ENCODE measurements at places on chromosomes 11 and 22. TPM values are rescaled to one million over a fixed set of nuclear protein-coding genes. Genes with fewer than 3 reads are reported as not detected.

DNA sequence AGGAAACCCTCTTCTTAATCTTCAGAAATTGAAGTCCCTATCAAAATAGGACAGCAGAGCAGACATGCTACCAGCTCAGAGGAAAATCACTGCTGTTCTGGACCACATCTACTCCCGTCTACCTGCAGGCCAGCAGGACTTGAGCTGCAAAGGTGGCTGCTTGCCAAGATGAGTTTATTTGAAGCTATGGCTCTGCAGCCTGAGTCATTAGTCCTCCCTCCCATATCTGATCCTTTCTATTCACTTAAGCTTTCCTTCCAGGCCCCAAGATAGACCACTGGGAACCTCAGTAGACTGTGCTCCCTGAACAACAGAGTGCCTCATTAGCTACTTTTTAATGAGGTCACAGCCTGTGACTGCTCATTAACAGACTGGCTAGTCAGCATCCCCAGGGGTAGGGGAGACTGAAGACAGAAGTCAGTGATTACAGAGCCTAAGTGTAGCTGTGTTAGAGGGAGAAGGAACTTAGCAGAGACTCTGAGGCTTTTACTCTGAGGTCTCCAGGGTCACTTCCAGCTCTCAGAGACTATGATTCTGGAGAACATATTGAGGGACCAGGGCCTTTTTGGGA lies 6.8 kb upstream of the OR10A2 start:
- no peak for DNase-seq

- no peak for DNase-seq
Measured at GRCh38 chr22:36680038-36680437, 23.5 kb downstream of the CACNG2 start.

- no peak for DNase-seq
Measured at GRCh38 chr22:42586381-42586780, 28.3 kb downstream of the POLDIP3 start.

DNA sequence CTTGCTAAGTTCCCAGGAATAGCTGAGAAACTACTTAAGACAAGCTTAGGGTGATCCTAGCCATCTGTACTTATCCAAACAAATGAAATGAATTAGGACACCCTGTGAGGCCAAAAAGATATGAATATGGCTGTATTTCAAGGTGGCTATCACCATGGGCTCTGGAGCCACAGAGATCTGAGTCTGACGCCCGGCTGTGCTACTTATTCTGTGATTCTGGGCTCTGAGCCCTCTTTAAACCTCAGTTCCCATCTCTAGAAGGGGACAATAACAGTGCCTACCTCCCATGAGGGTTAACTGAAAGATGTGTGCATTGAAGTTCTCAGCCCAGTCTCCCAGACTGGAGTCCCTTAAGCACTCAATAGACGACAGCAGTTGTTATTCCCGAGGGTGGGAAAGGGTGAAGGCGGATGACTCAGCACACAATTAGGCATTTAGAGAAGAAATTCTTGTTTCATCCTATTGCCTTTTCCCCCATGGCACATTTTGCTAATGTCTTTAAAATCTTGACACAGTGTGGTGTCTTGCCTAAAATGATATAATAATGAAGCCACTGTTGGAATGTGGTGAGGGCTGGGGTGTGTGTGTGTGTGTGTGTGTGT lies 132.5 kb downstream of the ADAMTS15 start:
- no peak for DNase-seq

DNA sequence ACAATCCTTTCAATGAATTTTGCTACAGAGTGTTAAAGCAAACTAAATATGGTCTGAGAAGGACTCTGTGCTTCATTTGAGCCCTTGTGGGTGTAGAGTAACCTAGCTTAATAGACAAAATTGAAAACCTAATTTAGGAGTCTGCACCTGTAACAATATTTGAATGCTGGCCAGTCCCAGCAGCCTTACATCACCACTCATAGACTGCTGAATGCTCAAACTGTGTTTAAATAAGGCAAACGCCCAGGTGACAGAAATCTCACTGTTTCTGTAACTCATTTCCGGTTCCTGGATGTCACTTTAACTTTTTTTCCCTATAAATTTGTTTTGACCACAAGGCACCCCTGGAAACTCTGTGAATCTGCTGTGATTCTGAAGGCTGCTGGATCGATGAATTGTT lies 45.5 kb upstream of the GLYATL1B start:
- DNase-seq: no peak

- no peak for DNase-seq
Measured at GRCh38 chr11:83744620-83745192, 458.5 kb upstream of the CCDC90B start.

- no peak for DNase-seq
Measured at GRCh38 chr11:58926695-58927094, 12.6 kb upstream of the GLYATL1 start.

GRCh38 chr11:95682552-95682951 lies 107.0 kb downstream of the FAM76B start:
- DNase-seq: peak; percentile 31

DNA sequence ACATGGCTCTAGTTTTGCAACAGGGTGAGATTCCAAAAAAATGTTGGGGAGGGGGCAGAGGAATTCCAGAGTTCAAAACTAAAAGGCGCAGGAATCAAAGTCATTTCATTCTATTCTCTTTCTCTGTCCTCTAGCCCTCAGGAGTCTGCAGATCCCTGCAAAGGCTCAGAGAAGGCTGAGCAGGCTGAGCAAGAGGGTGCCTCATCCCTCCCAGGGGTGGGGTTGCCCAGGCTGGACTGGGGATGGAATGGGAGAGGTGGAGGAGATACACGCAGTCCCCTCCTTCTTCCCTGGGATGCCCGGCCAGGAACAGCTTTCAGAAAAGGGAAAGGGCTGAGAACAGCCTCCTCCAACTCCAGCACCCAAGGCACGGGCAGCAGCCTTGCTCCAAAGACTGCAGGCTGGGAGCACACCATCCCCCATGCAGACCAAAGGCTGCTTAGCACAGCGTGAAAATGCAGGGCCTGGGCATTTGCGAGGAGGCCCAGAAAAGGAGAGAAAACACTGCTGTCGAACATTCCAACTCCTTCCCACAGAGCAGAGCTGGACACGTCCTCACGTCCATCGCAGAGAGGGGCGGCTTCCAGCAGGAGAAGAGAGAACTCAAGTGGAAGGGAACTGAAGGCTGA lies 51.8 kb downstream of the MN1 start:
- no peak for DNase-seq

Gene HORMAD2
- not detected for total RNA-seq

Gene ADAMTS15
- not detected for total RNA-seq

Gene VSTM5
- total RNA-seq: not detected

Gene TRIM49D1
- not detected for total RNA-seq

All from activated naive CD4-positive, alpha-beta T cell treated with anti-CD3 and anti-CD28 coated beads, Interleukin-2, amount 50 U/mL, for 72 hours (primary cell).